ENCODE measurements at places on chromosomes 3 and 15. TPM values are rescaled to one million over a fixed set of nuclear protein-coding genes. Genes with fewer than 3 reads are reported as not detected.

BFSP2 gene
- not detected for total RNA-seq

DNA sequence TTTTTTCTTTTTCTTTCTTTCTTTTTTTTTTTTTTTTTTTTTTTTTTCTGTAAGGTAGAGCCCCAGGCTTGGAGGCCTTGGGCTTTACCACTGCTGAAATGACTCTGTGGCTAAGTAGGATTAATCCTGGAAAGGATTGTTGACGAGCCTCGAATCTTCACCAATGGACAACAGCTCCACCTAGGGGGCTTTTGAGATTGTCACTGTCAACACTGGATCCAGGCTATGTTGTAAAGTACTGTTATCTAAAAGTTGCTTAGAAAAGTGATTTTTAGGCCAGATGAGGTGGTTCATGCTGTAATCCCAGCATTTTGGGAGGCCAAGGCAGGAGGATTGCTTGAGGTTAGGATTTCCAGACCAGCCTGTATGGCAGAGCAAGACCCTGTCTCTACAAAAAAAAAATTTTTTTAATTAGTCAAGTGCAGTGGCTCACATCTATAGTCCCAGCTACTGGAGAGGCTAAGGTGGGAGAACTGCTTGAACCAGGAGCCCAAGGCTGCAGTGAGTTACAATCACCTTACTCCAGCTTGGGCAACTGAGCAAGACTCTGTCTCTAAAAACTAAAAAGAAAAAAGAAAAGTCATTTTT, 41.6 kb downstream of the KLHL18 start:
- DNase-seq = no peak

- DNase-seq = no peak
These were observed 2.3 kb upstream of the HMCES start for GRCh38 chr3:129276385-129276784.

GRCh38 chr3:9111866-9112265, 137.6 kb downstream of the SRGAP3 start:
- DNase-seq = no peak

DNA sequence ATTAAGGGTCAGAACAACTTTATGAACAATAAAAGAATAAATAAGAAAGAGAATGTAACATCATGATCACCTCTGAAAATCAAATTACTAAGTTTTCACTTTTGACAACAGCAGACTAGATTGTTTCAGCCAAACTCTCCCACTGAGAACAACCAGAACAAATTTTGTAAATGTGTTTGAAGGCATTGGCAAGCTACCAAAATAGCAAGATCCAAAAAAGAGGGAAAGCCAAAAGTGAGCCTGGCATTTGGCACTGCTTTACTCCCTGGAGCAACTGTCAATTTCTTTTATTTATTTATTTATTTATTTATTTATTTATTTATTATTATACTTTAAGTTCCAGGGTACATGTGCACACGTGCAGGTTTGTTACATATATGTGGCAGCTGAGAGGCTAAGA, 67.2 kb downstream of the CFAP44 start:
- DNase-seq = no peak

DNA sequence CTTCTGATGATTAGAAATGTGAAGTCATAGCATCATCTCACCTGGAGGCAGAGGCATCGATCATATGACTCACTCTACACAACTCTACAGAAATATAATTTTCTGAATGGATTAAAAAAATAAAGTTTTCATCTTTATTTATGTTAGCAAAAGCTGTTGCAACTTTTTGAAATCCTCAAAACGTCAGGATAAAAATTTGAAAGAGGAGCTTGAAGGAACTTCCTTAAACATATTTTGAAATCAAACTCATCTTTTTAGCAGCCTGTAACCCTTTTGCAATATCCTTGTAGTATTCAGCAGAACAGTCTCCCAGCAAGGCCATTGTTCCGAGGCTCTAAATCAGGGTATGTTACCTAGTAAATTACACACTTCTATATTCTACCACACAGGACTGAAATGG, 985.4 kb downstream of the PLOD2 start:
- no peak for DNase-seq

Data from esophagus muscularis mucosa (tissue), 4 donors.